ENCODE measurements at places on chromosomes 7 and 10.

- no peak for DNase-seq
These were observed 9.6 kb downstream of the CFTR start for GRCh38 chr7:117489430-117489829.

- no peak for DNase-seq
These were observed 354.6 kb downstream of the PHF14 start for GRCh38 chr7:11328309-11328708.

DNA sequence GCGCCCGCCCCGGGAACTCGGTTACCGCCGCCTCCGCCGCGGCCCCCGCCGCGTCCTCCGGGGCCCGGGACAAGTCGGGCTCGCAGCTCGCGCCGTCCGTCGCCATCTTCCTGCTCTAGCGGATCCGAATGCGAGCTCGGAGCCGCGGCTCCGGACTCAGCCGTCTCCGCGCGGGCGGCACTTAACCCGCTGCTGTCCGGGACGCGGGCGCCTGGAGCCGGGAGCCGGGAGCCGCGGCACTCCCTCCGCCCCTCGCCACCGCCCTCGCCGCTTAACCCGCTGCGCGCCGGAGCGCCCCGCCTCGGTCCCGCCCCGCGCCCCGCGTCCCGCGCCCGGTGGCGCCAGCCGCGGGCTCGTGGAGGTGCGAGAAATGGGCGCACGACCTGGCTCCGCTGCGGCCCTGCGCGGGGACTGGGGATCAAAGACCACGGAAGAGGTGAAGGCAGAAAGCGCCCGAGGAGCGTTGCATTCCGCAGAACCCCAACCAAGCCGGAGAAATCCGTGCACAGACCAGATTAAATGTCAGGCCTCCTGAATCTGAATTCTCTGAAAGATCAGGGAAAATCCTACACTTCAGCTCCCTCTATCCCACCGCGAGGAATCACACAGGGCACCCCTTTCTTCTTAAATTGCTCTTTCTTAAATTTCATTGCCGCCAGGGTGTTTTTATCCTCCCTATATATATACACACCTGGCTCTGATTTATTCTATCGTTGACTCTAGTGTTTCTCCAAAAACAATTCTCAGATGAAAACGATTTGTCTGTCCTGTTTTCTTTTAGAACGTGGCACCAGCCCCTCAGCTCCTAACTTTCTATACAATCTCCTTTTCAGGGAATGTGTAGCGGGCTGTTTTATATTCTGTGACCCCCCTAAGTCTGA is at the start of gene CTTNBP2:
TSS of gene CTTNBP2 (minus strand) at position 132 of the 881 bp plus-strand sequence. CDS start at position 106, 26 bp downstream.
- peak; percentile 44 for DNase-seq

GRCh38 chr10:125129076-125129458 is 31.3 kb downstream of the CTBP2 start:
- no peak for DNase-seq

DNA sequence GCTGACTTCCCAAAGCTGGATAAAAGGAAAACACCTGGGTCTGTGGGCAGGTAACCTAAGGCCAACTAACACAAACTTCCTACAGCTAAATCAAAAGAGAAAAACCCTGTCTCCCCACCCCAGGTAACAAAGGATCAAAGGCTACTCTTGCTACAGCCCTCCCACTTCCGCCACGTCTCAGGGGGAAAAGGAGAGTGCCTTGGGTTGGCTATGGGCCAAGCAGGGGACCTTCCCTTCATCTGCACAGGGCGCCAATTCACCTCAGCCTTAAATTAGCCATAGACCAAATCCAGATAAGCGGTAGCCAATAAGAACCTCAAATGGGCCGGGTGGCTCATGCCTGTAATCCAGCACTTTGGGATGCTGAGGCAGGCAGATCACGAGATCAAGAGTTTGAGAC is 69.1 kb upstream of the LANCL2 start:
- DNase-seq: no peak

- no peak for DNase-seq
These were observed 19.5 kb downstream of the RAMP3 start for GRCh38 chr7:45176886-45177731.

DNA sequence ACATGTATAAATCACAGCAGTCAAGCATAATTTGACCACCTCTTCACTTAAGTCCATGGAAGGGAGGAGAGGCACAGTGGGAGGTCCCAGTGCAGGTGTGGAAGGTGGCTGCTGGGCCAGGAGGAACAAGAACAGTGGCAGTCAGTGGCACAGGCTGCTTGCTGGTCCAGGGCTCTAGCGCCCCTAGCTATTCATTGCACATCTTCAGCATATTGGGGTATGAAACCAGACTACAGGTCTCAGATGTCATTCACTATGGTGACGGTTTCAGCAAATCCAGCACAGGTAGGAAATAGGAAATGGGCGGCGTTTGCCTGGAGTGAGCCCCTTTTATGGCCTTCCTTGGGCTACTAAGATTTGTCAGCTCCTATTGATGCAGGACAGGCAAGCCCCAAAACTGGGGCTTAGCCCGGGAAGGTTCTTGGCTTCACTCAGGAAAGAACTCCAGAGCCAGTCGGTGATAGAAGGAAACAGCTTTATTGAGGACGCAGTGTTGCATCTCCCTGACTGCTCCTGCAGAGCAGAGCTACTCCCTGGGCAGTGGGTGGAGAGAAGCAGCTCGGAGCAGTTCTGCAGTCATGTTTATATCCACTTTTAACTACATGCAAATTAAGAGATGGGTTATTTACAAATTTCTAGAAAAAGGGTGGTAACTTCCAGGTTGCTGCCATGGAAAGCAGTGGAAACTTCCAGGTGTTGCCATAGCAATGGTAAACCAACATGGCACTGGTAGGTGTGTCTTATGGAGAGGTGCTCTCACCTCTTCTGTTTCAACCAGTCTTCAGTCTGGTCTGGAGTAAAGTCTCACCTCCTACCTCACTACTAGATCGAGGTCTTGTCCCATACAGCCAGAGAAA is 608.8 kb downstream of the PARD3 start:
- DNase-seq: no peak

GRCh38 chr10:33335801-33336581 is 1.5 kb upstream of the NRP1 start:
- peak; percentile 33 for DNase-seq

GRCh38 chr10:5536486-5537081 is 11.8 kb downstream of the CALML3 start:
- no peak for DNase-seq

GRCh38 chr10:103145046-103145445 is 48.0 kb downstream of the NT5C2 start:
- DNase-seq: no peak

DNA sequence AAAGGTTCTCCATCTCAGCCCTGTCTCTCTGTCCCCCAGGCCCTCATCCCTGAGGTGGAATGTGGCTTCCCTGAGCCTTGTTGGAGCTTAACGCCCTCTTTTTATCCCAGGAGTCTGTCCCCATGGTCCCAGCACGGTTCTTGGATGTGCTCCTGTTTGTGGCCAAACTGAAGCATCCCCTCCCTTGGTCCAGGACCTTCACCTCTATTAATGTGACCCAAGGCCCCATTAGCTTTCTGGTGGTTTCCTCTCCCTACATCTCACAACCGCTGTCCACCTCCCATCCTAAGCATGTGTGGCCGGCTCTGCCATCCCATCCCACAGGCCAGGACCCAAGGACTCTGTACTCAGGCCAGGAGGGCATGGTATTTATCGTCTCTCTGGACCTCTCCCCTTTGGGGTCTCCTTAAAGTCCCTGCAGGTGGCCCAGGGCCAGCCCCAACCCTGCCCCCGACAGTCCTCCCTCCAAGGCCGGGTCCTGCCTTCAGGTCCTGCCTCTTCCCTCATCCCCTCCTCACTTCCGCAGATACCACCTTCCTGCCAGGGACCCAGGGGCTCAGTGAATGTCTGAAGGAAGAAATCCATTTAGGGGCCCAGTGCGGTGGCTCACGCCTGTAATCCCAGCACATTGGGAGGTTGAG is 15.4 kb upstream of the SH2B2 start:
- no peak for DNase-seq

GRCh38 chr10:36344240-36345174 is 702.4 kb upstream of the FZD8 start:
- no peak for DNase-seq

GRCh38 chr7:26237035-26237807 is 35.7 kb downstream of the CBX3 start:
- no peak for DNase-seq

DNA sequence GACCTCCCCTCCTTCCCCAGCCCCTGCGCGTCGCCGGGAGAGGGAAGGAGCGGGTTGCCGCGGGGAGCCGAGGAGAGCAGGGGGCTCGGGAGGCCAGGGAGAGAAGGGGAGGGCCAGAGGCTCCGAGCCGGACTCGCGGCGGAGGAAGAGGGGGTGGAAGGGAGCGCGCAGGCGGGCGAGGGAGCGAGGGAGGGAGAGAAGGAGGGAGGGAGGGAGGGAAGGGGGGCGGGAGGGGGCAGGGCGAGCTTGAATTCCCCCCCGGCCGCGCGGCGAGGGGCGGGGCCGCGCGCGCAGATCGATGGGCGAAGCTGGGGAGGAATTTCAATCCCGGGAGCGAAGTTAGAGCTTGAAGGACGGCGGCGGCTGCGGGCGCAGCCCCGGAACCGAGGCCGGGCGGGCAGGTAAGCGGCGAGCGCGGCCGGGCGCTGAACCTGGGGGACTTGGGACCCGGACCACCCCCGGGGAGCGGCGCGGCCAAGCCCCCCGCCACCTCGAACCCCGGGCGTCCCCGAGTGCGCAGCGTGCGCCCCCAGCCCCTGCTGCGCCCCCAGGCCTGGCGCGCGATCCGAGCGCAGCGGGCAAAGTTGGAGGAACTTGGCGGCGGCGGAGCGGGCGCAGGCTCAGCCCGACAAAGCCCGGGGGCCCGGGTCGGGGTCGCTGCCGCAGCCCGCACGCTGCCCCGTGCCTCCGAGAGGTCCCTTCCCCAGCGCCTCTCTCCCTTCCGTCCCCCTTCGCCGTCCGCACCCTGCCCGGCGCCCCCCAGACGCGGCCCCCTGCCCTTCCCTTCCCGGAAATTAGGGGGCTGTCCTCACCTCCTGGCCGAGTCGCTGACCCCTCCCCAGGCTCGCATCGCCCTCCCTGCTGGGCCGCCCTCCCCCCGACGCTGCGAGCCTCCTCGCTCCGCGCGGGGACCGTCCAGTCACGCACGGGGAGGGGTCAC is at the start of gene ELFN1:
TSS of gene ELFN1 (plus strand) at position 324 of the 940 bp plus-strand sequence. CDS start 74,320 bp downstream, outside the sequence.
- DNase-seq: peak; percentile 46

- DNase-seq: no peak
These were observed 11.5 kb downstream of the SGPL1 start for GRCh38 chr10:70827086-70827757.

DNA sequence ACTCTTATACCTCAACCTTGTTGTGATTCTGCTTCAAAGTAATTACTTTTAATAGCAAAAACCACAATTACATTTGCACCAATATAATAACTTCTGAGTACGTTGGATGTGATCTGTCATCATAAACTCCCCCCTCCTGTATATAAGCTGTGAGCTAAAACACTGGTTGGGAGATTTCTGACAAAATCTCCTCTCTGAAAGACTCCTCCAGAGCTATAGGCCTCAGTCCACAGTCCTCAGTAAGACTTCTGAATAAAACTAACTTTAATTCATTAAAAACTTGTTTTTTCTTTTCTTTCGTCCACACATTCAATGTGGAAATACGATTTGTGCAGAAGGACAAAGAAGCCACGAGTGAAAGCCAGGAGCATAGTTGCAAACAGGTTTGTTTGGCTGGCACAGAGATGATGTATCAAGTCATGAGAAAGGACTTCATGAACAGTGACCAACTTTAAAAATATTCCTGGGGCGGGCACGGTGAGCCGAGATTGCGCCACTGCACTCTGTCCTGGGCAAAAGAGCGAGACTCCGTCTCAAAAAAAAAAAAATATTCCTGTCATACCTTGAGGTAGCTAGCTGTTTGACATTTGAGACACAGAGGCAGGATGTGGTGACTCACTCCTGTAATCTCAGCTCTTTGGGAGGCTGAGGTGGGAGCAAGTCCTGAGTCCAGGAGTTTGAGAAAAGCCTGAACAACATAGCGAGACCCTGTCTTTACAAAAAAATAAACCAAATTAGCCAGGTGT is 91.1 kb upstream of the ARHGAP21 start:
- DNase-seq: no peak

GRCh38 chr10:6721964-6722615 is 142.0 kb upstream of the PRKCQ start:
- DNase-seq: no peak

- DNase-seq: no peak
These were observed 7.5 kb downstream of the FAM131B start for GRCh38 chr7:143354965-143355364.

GRCh38 chr10:125092564-125093031 is 67.8 kb downstream of the CTBP2 start:
- no peak for DNase-seq

DNA sequence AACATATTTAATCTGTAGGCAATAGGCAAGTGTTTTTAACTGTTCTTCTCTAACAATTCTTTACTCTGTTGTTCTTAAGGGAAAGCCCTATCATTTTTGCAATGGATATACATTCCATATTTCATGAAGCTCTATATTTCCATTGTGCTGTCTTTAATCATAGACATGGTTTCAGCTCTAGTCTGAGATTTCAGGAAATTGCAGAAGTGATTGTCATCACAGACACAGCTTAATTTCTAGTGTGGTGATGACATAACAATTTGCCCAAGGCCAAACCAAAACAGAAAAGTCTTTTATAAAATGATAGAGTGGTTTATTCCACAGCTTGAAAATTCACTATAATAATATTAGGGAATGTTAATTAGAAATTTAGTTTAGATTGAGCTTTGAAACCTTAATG is 494.1 kb upstream of the SEMA3A start:
- no peak for DNase-seq

DNA sequence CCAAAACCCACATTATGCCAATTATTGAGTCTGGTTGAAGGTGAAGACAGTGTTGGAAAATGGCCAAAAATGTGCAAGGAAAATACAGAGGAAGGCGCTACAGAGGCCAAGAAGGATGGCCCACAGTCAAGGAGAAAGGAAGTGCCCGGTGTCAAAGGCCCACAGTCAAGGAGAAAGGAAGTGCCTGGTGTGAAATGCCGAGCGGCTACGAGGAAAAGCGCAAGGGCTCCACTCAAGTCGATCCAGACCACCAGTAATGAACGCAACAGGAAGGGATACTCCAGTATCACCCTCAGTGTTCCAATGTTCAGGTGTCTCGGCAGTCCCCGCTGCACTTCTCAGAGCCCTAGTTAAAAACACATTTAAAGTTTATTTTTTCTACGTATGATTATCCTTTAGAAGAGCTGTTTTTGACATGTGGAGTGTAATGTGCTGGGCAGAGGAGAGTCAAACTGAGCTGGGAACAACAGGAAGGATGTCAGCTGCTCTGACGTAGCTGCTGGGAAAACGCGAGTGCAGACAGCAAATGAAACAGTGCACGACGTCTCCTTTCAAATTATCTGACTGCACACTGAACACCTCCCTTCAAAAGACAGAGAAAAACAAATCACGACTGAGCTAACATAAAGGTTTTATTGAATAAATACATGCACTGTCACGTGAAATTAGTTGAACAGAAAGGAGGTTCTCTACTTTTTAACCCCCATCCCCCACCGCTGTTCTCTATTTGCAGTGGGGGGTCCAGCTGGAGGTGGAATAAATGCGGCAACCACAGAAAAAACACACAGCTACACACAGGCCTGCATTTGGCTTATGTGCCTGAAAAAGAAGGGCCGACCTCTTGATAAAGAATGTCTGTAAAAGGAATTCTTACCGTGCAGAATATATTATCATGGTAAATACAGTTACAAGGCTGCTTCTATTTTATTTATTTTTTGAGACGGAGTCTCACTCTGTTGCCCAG is 26.1 kb upstream of the NCAPG2 start:
- DNase-seq: no peak

- no peak for DNase-seq
These were observed 141.6 kb downstream of the DGKB start for GRCh38 chr7:14760730-14761478.
